ENCODE measurements at places on chromosomes 1 and 21.

GRCh38 chr21:20661745-20662422 is 336.3 kb upstream of the NCAM2 start:
- DNase-seq = no peak

GRCh38 chr1:211480941-211481545 is 10.9 kb downstream of the RD3 start:
- DNase-seq = no peak

GRCh38 chr1:45972621-45973020 is 159.8 kb downstream of the PIK3R3 start:
- DNase-seq = no peak

DNA sequence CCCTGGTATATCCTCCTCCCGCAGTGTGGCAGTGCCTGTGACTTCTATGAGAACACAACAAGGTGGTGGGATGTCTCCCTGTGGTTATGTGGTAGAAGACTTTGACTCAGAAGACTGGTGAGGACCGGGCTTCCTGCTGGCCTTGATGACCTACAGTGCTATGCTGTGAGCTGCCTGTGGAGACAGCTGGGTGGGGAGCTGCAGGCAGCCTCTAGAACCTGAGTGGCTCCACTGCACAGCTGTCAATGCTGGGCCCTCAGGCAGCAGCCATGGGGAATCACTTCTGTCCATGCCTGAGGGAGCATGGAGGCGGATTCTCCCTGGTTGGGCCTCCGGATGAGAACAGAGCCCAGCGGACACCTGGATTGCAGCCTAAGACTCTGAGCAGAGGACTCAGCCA is 14.9 kb downstream of the SLC1A7 start:
- DNase-seq = peak; percentile 37

DNA sequence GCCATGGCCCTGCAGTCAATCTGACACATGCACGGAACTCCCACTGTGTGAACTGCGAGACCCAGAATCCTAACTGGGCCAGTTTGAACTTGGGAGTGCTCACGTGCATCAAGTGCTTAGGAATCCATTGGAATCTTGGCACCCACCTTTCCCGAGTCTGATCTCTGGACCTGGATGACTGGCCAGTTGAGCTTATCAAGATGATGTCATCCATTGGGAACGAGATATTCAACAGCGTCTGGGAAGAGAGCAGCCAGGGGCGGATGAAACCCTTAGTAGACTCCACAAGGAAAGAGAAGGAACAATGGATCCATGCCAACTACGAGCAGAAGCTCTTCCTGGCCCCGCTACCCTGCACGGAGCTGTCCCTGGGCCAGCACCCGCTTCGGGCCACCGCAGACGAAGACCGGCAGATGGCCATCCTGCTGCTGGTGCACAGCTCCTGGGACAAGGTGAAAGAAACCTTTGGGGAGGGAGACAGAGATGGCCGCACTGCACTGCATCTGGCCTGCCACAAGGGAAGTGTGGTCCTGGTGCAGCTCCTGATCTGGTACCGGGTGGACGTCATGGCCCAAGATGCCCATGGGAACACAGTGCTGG is 3.1 kb upstream of the TDRD5 start:
- no peak for DNase-seq

- no peak for DNase-seq
These were observed 84.9 kb downstream of the CLEC20A start for GRCh38 chr1:178411756-178412399.

- DNase-seq = no peak
These were observed 373.8 kb downstream of the TGFB2 start for GRCh38 chr1:218718977-218719376.

GRCh38 chr21:26962621-26963181 is 4.2 kb downstream of the ADAMTS5 start:
- DNase-seq = no peak

DNA sequence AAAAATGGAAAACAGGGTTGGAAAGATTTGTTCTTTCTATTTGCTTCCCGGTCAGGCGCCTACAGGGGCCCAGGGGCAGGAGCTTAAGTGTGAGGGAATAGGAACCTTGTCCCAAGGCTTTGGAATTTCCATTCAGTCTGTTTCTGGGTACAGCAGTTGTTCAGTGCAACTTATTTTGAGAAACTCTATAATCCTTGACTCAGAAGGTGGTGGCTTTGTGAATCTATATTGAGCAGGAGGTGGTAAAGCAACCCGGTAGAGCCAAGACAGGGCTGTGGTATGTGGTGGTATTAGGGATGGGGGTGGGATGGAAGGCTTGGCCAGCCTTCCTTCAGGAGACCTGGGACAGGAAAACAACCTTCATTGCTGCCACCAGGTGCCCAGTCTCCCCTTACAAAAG is 20.0 kb downstream of the GJA5 start:
- no peak for DNase-seq

DNA sequence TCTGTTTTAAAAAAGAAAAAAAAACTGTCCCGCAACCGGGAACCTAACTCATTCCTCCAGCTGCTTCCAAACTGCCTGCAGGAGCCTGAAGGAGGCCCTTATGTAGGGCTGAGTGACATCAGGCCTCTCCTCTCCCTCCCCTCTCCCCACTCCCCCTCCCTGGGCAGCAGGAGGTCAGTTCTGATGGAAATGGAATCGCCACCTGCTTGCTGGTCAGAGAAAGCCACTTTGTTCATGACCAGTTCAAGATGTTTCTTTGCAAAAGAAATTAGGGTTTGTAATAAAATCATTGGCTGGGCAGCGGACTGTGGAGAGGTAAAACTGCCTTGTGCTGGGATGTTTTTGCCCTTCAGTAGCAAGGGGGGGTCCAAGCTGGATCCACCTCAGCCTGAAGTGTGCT is at the start of gene MAP1LC3C:
Gene MAP1LC3C, minus strand, starts transcription at position 73 of the 400 bp plus-strand sequence. CDS start 90 bp downstream, outside the sequence.
- DNase-seq = no peak

DNA sequence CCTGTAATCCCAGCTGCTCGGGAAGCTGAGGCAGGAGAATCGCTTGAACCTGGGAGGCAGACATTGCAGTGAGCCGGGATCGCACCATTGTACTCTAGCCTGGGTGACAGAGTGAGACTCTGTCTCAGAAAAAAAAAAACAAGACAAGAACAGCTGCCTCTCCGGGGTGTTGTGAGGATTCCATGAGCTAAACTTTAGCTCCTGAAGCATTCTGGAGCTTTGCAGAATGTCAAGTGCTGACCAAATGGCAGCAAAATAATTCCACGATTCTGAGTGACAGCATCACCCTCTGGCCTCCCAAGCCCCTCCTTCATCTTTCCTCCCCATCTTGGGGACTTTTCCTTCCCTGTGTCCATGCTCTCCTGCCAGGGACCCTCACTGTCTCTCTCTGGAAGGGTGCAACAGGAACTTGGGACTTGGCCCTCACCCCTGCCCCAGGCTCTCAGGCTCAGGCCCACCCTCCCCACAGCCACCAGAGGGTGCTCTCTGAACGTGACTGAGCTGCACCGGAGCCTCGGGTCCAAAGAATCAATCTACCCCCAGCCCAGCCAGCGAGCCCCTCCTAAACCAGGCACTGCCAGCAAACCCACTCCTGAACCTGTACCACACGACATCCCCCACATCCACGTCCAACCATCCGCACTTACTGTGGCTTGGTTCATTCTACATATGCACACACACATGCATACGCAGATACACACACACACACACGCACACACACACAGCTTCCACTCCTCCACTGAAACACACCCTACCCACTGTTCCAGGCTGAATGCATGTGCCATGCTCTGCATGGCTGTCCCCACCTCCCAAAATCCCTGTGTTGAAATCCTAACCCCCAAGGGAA is 45.7 kb downstream of the ACOT7 start:
- peak; percentile 73 for DNase-seq

- no peak for DNase-seq
These were observed 31.9 kb downstream of the RUSC1 start for GRCh38 chr1:155352631-155353030.

- no peak for DNase-seq
These were observed 3.9 kb downstream of the TMPRSS2 start for GRCh38 chr21:41504030-41504429.

GRCh38 chr1:9289711-9290485 is 2.8 kb upstream of the SPSB1 start:
- DNase-seq = peak; percentile 37

- peak; percentile 79 for DNase-seq
These were observed 8.9 kb downstream of the VPS26C start for GRCh38 chr21:37257967-37258877.

- DNase-seq = no peak
These were observed 21.6 kb upstream of the GUCA2A start for GRCh38 chr1:42186152-42186551.

DNA sequence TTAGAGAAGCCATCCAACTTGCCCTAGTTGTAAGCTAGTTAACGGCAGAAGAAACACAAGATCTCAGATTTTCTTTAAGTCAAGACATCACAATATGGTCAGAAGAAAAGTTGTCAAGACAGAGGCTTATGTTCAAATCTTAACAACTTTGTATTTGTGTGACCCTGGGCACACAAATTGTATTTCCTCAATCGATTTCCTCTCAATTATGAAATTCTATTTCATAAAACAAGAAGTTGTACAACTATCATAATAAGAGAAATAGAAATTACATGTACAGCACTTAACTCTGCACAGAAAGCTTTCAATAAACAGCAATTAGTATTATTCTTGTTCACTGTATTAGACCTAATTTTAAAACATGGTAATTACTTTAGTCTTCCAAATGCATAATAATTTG is 62.9 kb upstream of the SDC3 start:
- no peak for DNase-seq

DNA sequence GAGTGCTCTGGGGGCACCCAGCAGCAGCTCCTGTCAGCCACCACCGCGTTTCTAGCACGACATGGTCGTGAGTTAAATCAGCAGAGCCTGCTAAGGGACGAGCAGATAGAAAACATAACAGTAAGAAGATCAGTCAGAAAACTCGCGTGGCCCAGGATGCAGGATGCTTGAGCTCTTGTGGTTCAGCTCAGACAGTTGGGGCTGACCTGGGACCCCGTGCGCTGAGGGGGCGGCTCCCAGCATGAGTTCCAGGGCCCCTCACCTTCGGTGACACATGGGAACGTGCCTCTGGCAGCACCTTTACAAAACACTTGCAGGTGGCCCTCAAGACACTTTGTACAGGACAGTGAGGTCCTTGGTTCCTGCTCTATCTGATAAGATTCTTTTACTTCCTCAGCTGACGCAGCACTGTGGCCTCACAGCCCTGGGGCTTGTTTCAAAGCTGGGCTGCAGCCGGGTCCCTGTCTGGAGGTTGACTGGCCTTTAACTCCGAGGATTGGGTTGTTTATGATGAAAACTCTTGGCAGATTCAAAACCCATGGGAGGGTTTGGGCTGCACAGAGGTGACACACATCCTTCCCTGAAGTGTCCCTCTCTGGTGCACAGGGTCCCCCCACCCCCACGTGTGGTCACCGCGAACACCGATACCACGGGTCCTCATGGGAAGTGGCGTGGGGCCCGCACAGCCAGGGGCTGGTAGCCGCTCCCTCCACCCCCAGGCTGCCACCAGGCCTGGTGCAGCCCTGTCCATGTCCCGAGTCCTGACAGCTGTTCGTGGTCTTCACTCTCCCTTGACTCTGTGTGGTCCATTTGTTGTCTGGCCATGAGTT is 65.3 kb upstream of the COL6A1 start:
- no peak for DNase-seq

DNA sequence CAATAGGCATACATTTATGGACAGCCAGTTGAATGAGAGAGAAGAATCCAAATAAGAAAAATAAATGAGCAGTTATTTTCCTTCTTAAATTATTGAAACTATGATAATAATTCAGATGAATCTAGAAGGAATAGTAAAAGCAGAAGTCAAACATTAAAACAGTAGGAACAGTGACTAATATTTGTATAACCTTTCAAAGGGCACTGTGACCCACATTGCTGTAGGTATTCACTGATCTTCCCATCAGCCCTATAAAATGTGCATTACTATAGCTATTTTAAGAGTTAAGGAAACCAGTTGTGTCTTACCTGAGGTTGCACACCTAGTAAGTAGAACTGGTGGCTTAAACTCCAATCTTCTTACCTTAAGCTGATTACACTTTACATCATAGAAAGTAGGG is 102.8 kb upstream of the ARTN start:
- no peak for DNase-seq

DNA sequence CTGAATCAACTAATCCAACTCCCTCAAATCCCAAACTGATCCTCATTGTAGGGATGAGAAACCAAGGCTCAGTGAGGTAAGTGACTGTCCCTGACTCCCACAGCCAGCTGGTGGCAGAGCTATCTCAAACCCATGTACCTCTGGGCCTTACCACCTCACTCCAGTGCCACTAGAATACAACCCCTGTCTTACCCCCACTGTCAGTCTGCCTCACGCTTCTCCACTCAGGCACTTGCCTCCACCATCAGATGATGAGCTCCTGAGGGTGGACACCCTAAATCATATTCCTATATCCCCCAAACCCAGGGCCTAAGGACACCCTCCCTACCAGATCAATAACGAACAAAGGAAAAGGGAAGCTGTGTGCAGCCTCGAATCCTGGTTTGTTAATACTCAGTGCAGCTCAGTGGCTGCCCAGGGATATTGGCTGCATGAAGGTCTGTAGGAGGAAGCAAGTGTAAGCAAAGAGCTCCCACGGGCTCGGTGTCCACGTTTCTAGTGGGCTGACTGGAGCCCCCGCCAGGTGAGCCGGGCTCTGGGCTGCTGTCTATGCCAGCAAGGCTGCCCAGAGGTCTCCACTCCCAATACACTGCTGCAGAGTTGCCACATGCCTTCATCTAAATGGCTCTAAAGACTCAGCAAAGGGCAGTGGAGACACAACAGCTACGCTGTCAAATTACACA is 533.4 kb downstream of the MATN1 start:
- no peak for DNase-seq

- DNase-seq = no peak
These were observed 249.2 kb upstream of the TPTE start for GRCh38 chr21:10272216-10272615.

- DNase-seq = no peak
These were observed 472.3 kb upstream of the VAMP3 start for GRCh38 chr1:7298749-7299151.

All from CD4-positive, alpha-beta T cell treated with Interleukin-2 at 100 ng/mL for 4 hours (primary cell).